ENCODE measurements at places on chromosomes 4 and X.
A peak's percentile ranks its signal among the peaks of the same experiment; 100 is the strongest.

GRCh38 chr4:105934386-105934785 is 39.1 kb downstream of the NPNT start:
- no peak for DNase-seq

DNA sequence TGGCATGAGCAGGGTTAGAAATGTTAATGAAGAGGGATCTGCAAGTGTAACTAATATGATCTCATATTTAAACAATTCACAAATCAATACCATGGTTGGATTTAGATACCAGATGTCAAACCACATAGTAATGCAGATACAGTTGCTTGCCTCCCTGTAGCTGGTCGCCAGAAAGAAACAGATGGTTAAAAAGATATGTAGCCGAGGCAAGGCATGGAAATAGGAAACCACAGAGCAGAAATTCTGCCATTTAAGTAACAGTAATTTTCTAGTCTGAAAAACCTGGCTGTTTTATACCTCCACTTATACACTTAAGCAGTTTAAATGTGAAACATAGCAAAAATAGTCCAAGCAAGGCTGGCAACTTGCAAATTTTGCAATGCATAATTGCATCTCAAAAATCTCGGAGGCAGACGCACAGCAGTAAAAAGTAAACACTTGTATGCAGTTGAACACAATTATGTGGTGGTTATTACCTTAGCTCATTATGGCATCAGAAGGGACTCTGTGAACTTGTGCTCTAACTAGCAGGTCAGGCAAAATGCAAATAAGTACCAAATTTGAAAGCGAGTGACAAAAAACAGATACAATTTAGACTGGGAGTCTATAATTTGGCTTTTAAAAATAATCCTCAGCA is 126.8 kb downstream of the NAA11 start:
- DNase-seq = no peak

DNA sequence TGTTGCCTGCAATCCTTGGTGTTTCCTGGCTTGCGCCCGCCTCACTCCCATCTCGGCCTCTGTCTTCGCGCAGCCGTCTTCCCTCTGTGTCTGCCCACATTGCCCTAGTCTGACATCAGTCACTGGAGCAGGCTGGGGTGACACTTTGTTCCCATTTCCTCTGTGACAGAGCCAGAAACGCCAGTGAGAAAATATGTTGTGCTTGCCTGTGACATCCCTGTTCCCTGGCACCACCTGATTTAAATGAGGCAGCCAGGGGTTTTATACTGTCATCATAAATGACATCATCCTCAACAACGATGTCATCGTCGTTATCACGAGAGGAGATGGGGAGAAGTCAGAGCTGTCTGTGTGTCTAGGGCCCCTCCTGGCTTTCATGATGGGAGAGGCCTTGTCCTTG is 29.1 kb downstream of the ZNF185 start:
- DNase-seq = no peak

- DNase-seq = peak; percentile 6
These were observed 327.6 kb upstream of the MAOA start for GRCh38 chrX:43328358-43328946.

GRCh38 chr4:139084804-139085093 is 69.2 kb downstream of the NOCT start:
- DNase-seq = no peak

DNA sequence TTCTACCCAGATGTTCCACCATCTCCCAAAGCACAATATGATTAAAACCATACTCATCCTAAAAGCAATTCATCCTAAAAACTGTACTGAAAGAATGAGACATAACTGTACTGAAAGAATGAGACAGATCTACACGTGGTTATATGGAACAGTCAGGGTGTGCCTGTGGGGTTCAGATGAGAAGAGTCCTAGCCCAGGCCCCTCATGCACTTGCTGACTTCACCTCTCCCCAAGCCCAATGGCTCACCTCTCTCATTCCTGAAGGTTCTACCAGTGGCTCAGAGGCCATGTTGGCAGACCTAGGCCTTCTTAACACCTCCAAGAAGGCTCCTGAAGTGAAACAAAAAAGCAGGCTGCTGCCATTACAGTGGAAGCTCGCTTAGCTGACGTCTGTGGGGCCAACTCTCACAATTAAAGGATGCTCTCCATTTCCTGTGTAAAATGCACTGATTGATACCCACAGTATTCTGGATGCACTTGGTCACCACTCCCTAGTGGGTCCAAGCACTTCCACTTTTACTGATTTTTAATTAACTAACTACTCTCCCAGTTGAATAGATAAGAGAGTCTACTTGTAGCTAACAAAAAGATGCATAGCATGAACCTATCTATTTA is 3.8 kb downstream of the PLAC1 start:
- DNase-seq = no peak

DNA sequence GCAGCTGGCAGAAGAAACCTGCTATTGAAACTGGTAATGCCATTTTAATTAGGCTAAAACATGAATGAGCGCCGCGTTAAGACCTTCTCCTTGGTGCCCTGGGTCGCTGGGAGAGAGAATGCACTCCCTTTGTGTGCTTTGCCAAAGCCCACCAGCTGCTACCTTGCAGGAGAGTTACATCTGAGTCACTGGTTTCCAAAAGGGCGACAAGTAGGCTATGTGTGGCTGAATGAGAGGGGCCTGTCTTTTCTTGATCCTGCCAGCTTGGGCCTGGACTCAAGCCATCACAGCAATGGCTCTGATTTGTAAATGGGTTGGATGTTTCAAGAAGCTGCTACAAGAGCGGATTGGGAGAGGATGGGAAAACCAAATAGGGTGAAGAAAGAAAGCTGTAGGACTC is 81.5 kb downstream of the NHS start:
- no peak for DNase-seq

- no peak for DNase-seq
These were observed 21.9 kb downstream of the DRP2 start for GRCh38 chrX:101241531-101241930.

DNA sequence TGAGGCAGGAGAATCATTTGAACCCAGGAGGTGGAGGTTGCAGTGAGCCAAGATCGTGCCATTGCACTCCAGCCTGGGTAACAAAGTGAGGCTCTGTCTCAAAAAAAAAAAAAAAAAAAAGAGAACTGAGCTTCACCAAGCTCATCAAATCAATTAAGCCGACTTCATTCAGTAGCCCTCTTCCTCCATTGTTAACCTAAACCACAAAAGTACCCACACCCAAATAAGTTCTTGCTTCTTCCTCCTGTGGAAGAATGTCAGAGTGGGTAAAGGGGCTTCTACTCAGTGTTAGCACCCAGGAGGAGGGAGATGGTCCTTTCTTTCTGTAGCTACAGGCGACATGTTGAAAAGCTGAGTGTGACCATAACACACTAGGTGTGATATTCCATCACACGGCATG is 58.6 kb upstream of the CHRNA9 start:
- no peak for DNase-seq

DNA sequence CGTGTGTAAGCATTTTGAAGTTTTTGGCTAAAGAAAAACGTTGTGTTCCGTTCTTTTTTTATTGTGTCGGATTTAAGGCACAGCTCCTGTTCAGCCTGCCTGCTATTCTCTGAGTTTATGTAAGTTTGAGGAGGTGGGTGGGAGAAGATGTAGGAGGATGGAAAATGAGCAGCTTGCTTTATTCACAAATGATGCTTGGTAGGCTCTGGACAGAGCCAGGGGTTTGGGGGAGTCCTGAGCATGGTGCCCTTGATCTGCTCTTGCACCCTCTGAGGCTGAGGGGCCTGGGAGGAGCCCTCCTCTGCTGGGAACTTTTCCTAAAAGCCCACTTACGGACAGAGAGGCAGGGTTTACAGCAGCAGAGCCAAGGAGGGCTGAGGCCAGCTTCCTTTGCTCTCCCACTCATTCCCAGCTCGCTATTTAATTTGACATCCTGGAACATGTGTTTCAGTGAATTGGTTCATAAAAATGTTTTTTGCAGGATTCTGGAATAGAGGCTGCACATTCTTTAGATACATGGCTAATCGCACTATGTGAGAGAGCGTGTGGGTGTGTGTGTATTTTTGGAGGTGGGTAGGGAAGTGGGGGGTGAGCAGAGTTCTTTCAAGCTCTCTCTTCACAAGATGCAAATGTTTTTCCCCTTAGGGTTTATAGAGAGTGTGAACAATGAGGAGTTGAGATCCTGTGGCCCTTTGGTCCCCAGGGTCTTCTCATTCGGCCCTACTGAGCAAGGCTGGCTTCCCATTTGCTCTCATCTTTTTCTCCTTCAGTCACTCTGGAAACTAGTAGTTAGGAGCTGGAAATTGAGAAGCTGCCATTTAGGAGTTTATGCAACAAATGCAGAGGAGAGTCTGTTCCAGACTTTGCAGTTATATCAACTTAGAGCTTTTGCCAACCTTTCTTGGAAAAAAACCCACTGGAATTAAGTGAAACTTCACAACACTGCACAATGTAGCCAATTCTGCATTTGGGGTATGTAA is 32.1 kb downstream of the TMEM131L start:
- DNase-seq = no peak

DNA sequence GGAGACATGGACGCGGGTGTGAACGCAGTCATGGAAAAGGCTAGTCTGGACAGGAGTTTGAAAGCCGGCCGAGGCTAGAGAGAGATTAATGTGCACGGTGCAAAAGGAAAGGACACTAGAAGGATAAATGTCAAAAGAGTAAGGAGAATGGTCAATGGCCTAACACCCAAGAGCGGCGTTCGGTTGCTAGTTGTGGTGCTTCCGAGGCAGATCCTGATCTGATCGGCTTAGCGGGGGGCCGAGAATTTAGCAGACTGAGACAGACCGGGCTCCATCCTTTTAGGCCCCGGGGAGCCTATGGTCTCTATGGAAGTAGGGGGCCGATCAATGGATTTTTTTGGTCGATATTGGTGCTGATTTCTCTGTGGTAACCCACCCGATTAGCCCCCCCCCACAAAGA is 6.9 kb downstream of the GAGE10 start:
- DNase-seq = peak; percentile 43

- DNase-seq = no peak
These were observed 2.3 kb downstream of the F9 start for GRCh38 chrX:139532834-139533233.

- no peak for DNase-seq
These were observed 108.5 kb upstream of the PCDH18 start for GRCh38 chr4:137640838-137641158.

GRCh38 chrX:65687367-65687766 is 19.9 kb downstream of the MSN start:
- DNase-seq = no peak

GRCh38 chrX:48696909-48697727 is 584 bp downstream of the SUV39H1 start:
- DNase-seq = peak; percentile 37

- no peak for DNase-seq
These were observed 201.8 kb upstream of the GK2 start for GRCh38 chr4:79609817-79610216.

DNA sequence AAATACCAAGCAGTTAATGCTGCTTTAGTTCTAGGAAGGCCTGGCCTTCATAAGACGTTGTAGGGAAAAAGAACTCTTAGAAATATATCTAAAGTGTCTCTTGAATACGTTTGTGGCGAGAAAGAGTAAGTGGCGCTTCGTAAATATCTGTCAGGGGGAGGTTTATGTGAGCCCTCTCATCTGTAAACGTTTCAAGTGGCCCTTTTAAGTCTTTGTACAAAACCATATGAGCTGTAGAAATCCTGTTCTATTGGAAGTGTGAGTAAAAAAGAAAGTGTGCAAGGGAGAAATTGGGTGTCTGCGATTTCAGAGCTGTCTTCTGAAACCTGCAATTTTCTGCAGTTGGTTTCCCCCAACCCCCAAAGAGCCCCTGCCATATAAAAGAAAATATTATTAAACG is 8.6 kb upstream of the INTU start:
- no peak for DNase-seq

DNA sequence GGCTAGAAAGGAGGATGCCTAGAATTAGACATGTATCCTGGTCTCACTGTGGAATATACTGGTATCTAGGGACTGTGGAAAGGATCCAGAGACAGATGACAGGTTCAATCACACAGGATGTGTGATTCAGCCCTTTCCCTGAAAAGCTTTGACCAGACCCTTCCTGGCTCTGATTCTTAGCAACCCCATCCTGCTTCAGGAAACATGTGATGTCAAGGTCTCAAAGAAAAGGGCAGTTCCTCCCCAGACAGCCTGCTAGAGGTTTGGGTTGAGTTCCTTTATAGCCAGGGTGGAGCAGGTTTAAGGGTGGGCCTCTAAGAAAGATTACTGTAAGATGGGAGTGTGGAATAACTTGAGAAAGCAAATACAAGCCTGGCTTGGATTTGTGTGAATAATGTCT is 3.0 kb downstream of the BMP15 start:
- no peak for DNase-seq

DNA sequence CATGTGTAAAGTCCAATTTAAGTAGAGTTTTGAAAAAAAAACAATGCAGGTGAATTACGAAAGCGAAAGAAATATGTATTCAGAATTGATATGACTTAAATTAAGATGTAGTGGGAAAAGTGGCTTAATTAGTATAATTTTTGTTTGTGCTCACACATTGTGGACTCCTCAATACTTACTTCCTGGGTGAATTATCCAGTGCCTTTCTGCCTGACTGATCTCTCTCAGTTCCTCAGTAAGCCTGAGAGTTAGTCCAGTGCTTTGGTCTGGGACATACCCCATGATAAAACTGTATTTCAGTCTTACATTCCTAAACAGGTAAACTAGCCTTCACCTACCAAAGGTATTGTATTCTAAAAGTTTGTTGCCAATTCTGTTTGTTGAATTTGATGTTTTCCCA is 8.4 kb downstream of the PGAM4 start:
- no peak for DNase-seq

DNA sequence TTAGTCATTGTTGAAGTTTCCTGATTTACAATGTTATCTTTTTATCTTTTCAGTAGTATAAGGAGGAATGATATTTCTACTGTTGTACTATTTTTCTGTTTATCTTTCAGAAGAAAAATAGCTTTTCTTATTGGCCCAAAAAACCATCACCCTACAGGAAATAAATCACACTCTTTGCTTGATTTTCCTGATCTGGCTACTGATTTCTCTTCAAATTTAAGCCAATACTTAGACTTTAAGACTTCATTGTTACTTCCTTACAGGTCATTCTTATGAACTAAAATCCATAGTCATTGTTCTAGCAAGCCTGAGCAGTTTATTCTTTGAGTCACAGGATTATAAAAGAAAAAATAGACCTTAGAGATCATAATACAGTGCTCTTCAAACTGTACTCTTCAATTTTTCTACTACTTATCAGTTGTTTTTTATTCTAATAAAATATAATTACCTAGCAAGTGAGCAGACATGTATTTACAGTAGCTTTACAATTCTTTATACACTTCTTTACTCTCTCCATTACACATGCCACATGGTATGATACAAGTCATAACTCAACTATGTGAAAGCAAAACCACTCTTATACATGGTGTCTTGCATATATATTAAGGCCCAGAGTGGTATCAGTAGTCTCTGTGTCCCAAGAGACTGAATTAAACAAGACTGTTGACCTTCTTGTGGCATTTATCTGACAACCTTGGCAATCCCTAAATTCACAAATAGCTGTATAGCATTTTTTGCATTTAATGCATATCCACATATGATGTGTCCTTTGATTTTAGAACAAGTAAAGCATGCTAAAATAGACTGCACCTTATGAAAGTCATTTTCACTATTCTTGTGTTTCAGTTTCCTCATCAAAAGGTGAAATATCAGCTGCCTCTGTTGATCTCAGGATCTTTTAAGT is 47.9 kb downstream of the TET2 start:
- no peak for DNase-seq

- DNase-seq = no peak
These were observed 2.1 kb upstream of the TMEM131L start for GRCh38 chr4:153464068-153464467.

GRCh38 chrX:81259714-81260395 is 58.0 kb downstream of the SH3BGRL start:
- DNase-seq = no peak

GRCh38 chr4:5433196-5433595 is 275.2 kb downstream of the EVC2 start:
- DNase-seq = no peak

All from GM23338 (cell line).